T-cell (primary cell): ENCODE measurements at places on chromosomes 7 and 10. TPM values are rescaled to one million over a fixed set of nuclear protein-coding genes. Genes with fewer than 3 reads are reported as not detected.

The ANKRD61 gene
- not detected for total RNA-seq

The LRRC4 gene
- 0.07 TPM for total RNA-seq

The NXPH1 gene
- not detected for total RNA-seq

The WNT8B gene
- 0.20 TPM for total RNA-seq

The AMPH gene
- total RNA-seq: not detected

The CPXM2 gene
- not detected for total RNA-seq

The MCU gene
- 10.1 TPM for total RNA-seq

The NKX2-3 gene
- total RNA-seq: not detected

The USP54 gene
- 6.1 TPM for total RNA-seq
